ENCODE measurements at places on chromosomes 7 and 10. TPM values are rescaled to one million over a fixed set of nuclear protein-coding genes. Genes with fewer than 3 reads are reported as not detected.

The GALNT17 gene
- total RNA-seq = 108 TPM

The GARIN1A gene
- total RNA-seq = 0.63 TPM

The ZNF425 gene
- 2.7 TPM for total RNA-seq

The RSU1 gene
- total RNA-seq = 46.4 TPM

The CTAGE8 gene
- 7.6 TPM for total RNA-seq

The C10orf53 gene
- not detected for total RNA-seq

DNA sequence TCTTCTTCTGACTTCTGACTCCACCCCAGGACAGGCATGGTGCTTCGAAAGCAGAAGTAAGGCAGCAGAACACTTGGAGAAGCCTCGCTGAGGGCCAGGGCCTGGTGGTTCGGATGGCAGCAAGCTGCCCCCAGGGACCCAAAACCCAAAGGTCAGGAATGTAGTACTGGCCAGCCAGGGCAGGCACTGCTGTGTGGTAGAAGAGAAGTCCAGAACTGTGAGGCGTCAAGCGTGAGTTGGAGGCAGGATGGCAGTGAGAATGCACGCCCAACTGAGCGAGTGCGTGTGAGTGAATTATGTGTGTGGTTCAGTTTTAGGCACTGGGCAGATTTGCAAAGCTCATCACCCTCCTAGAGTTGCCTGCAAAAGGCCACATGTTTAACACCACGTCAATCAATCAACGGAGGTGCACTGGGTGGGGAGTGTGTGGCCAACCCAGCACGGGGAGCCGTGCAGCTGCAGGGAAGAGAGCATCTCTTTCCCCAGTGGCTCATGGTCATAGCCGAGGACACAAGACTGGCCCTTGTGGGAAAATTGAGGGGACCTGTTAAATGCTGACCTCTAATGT is 144.3 kb downstream of the KCNMA1 start:
- no peak for DNase-seq

- DNase-seq = peak; percentile 86
Measured at GRCh38 chr7:24587853-24588252, 14.6 kb downstream of the PALS2 start.

Measured in endodermal cell (in vitro differentiated cells).